ENCODE measurements at places on chromosomes 16 and 17. TPM values are rescaled to one million over a fixed set of nuclear protein-coding genes. Genes with fewer than 3 reads are reported as not detected.

The ORC6 gene
- 4.9 TPM for total RNA-seq

The RBFOX1 gene
- total RNA-seq, result 3.2 TPM

The G6PC1 gene
- total RNA-seq, result 0.68 TPM

The TNFRSF13B gene
- total RNA-seq, result 9.2 TPM

The MT1E gene
- total RNA-seq, result 314 TPM

The TEX19 gene
- not detected for total RNA-seq

The TSNAXIP1 gene
- not detected for total RNA-seq

The SDR42E1 gene
- total RNA-seq, result 12.2 TPM

The PLA2G10 gene
- total RNA-seq, result 23.7 TPM

DNA sequence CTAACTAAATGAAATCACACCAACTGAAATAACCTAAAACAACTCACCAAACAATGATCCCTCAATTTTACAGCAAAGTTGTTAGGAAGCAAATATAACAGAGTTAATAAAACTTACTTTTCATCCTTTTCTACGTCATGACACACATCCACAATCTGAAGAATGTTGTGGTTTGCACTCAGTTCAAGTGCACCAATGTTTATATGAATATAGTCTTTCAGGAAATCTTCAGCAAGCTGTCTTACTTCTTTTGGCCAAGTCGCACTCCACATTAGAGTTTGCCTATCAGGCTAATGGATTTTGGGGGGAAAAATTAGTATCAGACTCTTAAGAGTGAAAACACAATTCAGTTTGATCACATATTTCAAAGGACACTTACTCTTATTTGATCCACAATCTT lies 3.3 kb downstream of the DDX5 start:
- DNase-seq, result no peak

DNA sequence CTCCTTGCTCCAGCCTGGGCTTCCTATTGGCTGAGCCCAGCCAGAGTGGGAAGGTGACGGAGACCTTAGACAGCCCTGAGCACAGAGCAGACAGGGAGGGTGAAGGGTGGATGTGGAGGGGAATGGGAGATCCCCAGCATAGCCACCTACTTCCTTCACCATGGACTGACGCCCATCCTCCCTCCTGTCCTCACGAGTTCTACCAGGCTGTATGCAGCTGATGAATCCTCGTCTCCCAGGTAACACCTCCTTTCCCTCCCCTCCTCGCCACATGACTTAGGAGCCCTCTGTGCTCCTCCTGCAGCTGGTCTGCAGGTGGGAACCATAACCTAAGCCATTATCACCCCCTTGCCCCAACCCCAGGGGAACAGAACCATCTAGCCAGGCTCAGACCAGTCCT lies 9.0 kb upstream of the CRHR1 start:
- DNase-seq, result no peak

- no peak for DNase-seq
These were observed 121.1 kb downstream of the CYLD start for GRCh38 chr16:50862818-50863643.

DNA sequence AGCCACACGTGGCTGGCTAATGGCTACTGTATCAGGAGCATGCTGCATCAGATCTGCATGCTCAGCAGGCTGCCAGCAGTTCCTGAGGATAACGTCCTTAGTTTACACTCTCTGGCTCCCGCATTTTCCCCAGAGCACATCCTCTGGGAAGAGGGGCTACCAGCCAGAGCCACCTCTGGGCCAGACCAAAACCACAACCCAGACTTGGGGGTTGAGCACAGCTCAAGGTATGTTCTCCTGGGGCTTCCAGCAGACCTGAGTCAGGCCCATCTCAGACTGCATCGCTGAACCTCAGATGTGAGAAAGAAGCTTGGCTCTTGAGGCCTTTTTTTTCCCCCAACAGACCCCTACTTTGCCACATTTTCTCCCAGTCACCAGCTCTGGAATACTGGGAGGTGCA lies 23.7 kb upstream of the WSCD1 start:
- DNase-seq, result no peak

GRCh38 chr16:29982560-29983419 lies 9.1 kb downstream of the TAOK2 start:
- no peak for DNase-seq

DNA sequence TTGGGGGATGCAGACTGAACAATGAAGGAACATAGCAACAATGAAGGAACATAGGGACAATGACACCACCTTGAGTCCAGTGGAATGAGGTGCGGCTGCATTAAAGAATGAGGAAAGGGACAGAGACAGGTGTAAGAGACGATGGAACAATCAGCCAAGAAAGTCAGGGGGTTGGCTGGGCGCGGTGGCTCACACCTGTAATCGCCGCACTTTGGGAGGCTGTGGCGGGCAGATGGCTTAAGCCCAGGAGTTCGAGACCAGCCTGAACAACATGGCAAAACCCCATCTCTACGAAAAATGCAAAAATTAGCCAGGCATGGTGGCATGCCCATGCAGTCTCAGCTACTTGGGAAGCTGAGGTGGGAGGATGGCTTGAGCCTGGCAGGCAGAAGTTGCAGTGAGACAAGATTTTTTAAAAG lies 13.6 kb upstream of the CBFB start:
- DNase-seq, result peak; percentile 18

GRCh38 chr17:74309902-74310301 lies 16.1 kb upstream of the KIF19 start:
- no peak for DNase-seq

DNA sequence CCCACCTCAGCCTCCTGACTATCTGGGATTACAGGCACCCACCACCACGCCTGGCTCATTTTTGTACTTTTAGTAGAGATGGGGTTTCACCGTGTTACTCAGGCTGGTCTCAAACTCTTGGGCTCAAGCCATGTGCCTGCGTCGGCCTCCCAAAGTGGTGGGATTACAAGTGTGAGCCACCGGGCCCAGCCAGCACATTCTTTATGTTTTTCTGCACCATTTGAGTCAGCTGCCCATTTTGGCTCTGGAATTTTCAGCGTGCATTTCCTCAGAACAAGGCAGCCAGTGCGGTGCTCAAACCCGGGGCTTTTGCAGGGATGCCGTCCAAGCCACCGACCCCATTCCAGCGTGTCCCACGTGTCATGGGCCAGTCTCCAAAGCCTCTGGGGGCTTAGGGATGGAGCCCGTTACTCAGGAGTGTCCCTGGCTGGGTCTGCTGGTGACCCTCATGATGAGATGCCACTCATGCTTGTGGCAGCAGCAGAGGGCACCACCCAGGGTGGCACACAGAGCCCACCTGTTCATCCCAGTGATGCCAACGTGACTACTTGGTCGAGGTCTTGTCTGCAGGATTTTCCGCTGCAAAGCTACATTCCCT lies 3.7 kb upstream of the RAB40C start:
- DNase-seq, result no peak

- no peak for DNase-seq
These were observed 5.2 kb downstream of the TLCD3A start for GRCh38 chr17:737561-738113.

- no peak for DNase-seq
These were observed 21.3 kb downstream of the CYLD start for GRCh38 chr16:50763211-50763610.

DNA sequence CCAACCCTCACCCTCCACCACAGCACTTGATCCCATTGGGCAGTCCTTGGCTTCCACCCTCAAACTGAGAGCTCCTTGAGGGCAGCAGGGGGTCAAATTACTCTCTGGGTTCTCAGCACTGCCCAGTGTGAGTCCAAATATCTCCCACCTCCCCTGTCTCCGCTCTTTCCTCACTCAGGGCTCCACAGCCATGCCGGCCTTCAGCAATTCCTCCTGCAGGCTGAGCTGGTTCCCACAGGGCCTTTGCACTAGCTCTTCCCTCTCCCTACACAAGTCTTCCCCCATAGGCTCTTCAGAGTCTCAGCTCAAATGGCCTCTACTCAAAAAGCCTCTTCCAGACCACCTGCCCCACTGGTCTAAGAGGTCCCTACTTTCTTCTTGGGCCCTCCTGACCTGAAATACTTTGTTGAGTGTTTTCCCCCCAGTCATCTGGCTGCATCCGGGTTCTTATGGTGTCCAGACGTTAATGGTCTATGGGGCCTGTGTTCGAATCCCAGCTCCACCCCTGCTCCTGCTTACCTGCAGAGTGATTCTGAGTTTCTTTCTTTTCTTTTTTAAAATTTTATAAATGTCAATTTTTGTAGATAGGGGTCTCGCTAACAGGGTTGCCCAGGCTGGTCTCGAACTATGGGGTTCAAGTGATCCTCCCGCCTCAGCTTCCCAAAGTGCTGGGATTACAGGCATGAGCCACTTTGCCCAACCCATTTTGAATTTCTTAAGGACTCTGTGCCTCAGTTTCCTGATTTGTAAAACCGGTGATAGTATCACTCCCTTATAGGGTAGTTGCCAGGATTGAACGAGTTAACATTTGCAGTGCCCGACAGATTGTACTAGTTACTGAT lies 973 bp upstream of the IL4R start:
- no peak for DNase-seq

DNA sequence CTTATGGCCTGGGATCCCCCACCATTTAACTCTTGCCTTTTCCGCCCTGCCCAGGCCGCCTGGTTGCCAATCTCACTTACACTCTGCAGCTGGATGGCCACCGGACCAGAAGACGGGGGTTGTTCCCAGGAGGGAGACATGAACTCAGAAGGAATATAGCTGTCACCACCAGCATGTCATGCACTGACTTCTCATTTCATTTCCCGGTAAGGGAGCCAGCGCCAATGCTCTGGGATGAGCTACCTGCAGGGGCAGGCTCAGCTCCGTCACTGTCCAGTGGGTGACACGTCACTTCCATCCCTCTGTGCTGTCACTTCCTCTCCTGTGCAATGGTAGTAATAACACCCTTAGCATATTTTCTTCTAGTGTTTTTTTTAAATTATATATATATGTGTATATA lies 26.7 kb downstream of the ITGAL start:
- DNase-seq, result no peak

GRCh38 chr16:77723108-77723514 lies 797 bp downstream of the NUDT7 start:
- DNase-seq, result peak; percentile 21

DNA sequence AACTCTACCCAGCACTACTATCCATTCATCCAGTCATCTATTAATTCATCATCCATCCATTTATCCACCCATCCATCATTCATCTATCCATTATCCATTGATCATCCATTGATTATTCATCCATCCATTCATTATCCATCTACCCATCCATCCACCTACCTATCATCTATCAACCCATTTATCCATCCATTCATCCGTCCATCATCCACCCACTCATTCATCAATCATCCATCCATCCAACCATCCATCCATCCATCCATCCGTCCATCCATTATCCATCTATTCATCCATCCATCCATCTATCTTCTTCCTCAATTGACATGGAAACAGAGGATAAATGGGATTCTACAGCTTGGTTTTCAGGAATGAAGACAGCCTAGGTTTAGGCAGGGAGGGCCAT lies 12.0 kb downstream of the SLC4A1 start:
- no peak for DNase-seq

GRCh38 chr16:24737391-24737871 lies 8.0 kb downstream of the TNRC6A start:
- DNase-seq, result no peak

- no peak for DNase-seq
These were observed 33.3 kb downstream of the MYH3 start for GRCh38 chr17:10623737-10624338.

- DNase-seq, result peak; percentile 61
These were observed 552.3 kb downstream of the TOX3 start for GRCh38 chr16:51994597-51994996.

DNA sequence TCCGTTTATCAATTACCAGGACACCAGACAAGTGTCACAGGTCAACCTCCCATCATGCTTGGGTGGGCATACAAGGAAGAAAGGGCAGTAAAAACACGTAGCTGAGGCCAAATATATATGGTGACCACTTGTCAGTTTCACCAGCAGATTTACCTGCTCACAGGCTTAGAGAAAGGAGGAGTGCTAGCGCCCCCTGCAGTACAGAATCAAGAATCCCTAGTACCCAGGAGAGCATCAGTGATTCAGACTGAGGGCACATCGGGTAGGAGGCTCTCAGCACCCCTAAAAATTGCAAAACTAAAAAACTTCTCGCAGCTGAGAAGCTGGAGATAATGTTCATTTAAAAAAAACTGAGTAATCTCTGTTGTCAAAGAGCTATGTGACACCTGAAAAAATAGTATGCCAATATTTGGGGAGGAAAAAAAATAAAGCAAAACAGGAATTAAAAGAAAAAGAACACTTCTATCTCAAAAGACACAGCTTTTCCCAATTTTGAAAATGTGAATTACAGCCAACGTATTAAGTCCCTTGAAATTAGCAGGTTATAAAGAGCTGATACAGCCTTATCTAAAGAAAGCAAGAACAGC lies 21.2 kb upstream of the MON1B start:
- DNase-seq, result peak; percentile 23

DNA sequence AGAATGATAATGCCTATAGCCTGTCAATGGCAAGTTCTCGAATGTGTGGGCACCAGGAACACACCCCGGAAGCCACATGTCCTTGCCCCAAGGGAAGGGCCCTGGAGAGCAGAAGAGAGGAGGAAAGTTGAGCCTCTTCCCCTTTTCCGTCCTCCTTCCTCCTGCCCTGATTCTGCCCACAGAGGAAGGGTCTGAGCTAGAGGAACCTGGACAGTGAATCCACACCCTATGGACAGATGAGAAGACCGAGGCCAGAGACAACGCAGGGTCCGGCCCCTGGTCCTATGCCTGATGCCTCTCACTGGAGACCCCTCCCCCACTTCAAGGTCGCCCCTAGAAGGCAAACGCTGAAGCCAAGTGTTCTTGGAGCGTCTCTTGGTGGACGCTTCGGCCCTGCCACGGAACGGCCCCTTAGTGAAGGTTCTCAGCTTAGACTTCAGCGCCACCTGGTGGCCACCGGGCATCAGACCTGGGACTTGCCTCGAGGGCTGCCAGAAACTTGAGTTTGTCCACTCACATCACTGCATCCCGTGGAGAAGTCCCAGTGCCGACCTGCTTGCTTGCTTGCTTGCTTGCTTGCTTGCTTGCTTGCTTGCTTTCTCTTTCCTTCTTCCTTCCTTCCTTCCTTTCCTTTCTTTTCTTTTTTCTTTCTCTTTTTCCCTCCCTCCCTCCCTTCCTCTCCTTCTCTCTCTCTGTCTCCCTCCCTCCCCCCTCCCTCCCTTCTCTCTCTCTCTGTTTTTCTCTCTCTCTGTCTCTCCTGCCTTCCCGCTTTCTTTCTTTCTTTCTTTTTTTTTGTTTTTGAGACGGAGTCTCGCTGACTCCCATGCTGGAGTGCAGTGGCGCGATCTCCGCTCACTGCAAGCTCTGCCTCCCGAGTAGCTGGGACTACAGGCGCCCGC lies 20.6 kb upstream of the SPNS3 start:
- peak; percentile 94 for DNase-seq

- DNase-seq, result peak; percentile 60
These were observed at the start of gene CD79B for GRCh38 chr17:63931981-63932561. TSS of gene CD79B (minus strand) at chr17:63932331. CDS start at chr17:63932261, 70 bp downstream.

- DNase-seq, result no peak
These were observed 2.4 kb downstream of the MLKL start for GRCh38 chr16:74698222-74698621.

GRCh38 chr16:81843243-81843582 lies 64.1 kb downstream of the PLCG2 start:
- DNase-seq, result no peak

- DNase-seq, result no peak
These were observed 21.7 kb upstream of the UBTF start for GRCh38 chr17:44241106-44241624.

- DNase-seq, result no peak
These were observed 48.3 kb downstream of the KATNIP start for GRCh38 chr16:27598220-27598619.

GRCh38 chr16:66442502-66443268 lies 15.6 kb downstream of the BEAN1 start:
- DNase-seq, result no peak

- no peak for DNase-seq
These were observed 14.2 kb upstream of the KRT24 start for GRCh38 chr17:40717776-40718175.

GRCh38 chr16:11355862-11356261 lies 10.6 kb downstream of the RMI2 start:
- DNase-seq, result no peak
